Cardiac atrium fibroblast (primary cell): ENCODE measurements at places on chromosomes 5 and 9. TPM values are rescaled to one million over a fixed set of nuclear protein-coding genes. Genes with fewer than 3 reads are reported as not detected.

Gene PCDH1
- 14.8 and 18.3 TPM in 2 replicates for total RNA-seq

Gene QRFP
- not detected in 2 replicates for total RNA-seq

Gene WWC1
- total RNA-seq, result 2.7 and 7.8 TPM in 2 replicates

Gene DNAH5
- 0.49 TPM in 1 of 2 replicates, not detected in the other for total RNA-seq

Gene FOCAD
- 18.6 and 42.0 TPM in 2 replicates for total RNA-seq

Gene OR5C1
- total RNA-seq, result not detected in 2 replicates

Gene STOML2
- total RNA-seq, result 116 and 119 TPM in 2 replicates

Gene BARHL1
- not detected in 2 replicates for total RNA-seq

Gene FGD3
- not detected in 2 replicates for total RNA-seq

Gene SCGB3A2
- total RNA-seq, result not detected in 2 replicates
